ENCODE measurements at places on chromosomes 13 and 19.

DNA sequence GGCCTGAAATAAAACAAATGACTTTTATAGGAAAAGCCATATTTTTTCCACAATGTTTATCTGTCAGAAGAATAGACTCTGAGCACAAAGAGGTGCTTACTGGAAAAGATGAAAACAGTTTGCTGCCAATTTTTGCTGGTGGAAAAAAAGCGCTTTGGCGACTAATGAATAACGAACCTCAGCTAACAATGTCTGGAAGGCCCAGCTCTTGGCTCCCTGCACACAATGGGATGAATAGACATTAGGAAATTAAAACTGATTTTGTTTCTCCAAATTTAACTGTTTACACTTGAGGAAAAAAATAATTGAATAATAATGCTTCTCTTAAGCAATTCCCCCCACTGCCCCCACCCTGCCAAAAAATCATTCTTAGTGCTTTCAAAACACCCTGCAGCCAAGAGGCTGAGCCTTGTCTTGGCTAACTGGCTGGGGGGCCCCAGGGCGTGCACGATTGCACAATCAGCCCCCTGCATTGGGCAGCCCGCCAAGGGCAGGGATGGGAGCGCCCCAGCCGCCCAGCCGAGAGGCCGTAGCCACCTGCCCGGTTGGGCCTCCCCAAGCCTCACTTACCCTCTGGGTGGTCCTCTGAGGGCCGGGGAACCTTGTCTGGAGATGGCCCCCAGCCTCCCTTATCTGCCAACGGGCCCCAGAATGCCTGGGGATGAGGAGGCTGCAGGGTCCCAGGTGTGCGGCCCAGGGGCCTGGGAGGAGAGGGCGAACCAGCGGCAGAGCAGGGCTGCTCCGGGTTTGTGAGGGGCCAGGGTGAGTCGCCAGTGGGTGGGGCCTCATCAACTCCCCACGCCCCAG, 16.8 kb downstream of the CEBPG start:
- DNase-seq = no peak

DNA sequence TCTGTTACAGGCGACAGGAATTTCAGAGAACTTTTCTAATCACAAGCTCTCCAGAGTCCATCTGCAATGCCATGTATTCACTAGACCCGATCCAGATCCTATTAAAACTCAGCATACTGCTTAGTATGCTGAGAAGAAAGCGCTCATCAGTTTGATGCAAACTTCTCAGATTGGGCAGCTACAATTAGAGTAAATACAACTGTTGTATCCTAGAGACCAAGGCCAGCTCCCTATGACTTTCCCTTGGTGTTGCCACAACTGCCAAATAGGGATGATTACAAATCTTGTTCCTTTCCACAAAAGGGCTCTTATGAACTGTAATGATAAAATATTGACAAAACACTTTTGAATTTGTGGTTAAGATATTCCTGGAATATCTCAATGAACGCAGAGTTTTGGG, 191.2 kb downstream of the SPRY2 start:
- DNase-seq = no peak

DNA sequence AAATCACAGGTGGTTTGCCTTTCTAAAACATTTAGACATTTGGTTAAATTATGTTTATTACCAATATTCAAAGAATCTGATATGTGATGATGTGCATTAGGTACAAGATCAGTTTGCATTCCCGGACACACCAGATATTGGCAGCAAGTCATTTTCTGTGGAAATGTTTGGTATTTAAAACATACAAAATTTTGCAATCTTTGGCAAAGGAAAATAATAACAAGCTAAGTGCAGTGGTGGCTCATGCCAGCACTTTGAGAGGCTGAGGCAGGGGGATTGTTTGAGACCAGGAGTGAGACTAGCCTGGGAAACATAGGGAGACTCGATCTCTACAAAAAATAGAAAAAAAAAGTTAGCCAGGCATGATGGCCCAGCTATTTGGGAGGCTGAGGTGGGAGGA, 29.1 kb upstream of the TSC22D1 start:
- DNase-seq = no peak

DNA sequence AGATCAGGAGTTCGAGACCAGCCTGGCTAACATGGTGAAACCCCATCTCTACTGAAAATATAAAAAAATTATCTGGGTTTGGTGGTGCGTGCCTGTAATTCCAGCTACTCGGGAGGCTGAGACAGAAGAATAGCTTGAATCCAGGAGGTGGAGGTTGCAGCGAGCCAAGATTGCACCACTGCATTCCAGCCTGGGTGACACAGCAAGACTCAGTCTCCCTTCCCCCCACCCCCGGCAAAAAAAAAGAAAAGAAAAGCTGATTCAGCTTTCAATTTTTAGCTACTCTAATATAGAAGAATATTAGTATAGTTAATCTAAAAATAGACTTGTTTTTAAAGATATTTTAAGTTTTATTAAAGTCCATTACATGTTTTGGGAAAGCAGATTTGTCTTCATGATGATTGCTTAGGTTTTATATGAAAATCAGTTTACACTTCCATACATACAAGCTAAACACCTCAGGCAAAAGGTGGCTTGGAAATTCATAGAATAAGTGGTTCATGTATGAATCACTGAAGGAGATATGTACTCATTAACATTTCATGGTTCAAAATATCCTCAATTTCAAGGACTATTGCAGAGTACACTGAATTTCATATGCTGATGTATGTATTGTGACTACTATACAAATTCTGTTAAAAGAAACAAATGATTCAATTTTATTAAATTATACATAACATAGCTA, 165.2 kb downstream of the TDRD3 start:
- no peak for DNase-seq

DNA sequence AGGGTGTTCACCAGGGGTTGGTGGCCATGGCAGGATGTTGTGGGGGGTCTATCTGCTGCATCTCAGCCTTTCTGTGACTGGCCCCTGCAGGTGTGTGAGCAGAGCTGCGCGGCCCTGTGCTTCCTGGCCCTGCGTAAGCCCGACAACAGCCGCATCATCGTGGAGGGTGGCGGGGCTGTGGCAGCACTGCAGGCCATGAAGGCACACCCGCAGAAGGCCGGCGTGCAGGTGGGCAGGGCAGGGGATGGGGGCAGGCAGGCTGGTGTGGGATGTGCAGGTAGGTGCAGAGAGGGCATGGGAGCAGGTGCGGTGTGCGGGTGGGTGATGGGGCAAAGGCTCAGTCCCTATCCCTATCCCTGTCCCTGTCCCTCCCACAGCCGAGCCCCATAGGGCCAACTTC, 8.1 kb upstream of the SLC25A42 start:
- DNase-seq = no peak

GRCh38 chr13:47890146-47890814, 110.8 kb downstream of the SUCLA2 start:
- DNase-seq = no peak

GRCh38 chr13:87810391-87810801, 139.2 kb downstream of the SLITRK5 start:
- no peak for DNase-seq

DNA sequence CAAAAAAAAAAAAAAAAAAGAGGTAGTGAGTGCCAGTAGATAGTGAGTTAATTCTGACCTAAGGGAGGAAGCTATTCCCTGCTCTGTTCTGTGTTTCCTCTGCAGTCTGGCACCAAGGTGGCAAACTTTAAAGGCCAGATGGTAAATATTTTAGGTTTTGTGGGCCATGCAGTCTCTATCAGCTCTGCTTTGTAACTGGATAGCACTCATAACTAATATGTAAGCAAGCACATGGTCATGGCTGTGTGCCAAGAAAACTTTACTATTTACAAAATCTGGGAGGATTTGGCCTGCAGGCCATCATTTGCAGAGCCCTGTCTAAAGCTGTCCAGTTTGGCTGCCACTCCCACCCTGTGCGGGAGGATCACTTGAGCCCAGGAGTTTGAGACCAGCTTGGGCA, 4.3 kb downstream of the PIN1 start:
- no peak for DNase-seq

GRCh38 chr19:2702170-2703076, at the start of gene GNG7:
GNG7 (minus strand) TSS chr19:2702694; CDS start chr19:2520688, 182,006 bp downstream.
- DNase-seq = no peak

GRCh38 chr19:50406829-50407228, 11.9 kb upstream of the SPIB start:
- DNase-seq = no peak

GRCh38 chr13:78689011-78689410, 30.1 kb upstream of the OBI1 start:
- no peak for DNase-seq

GRCh38 chr13:26213982-26214381, 8.1 kb downstream of the RNF6 start:
- DNase-seq = no peak

- DNase-seq = no peak
Measured at GRCh38 chr13:85508683-85509329, 290.4 kb downstream of the SLITRK6 start.

- DNase-seq = no peak
Measured at GRCh38 chr19:800360-801029, 3.2 kb downstream of the PTBP1 start.

DNA sequence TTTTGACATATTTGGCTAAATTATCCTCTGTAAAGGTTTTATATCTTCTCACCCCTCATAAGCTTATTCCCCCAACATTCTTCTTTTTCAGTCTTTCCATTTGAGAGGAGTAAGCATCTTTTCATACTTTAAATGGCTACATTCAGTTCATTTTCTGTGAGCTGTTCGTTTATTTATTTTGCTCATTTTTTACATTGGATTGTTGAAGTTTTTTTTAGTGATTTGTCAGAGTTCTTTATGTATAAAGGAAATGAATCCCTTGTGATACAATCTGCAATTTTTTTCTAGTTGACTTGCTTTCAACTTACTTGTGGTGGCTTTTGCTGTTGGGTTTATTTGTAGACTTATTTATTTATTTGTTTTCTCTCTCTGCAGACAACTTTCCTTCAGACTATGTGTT, 250.3 kb downstream of the DLEU7 start:
- DNase-seq = no peak

GRCh38 chr19:32901504-32902161, 32.1 kb upstream of the SLC7A9 start:
- no peak for DNase-seq

- no peak for DNase-seq
Measured at GRCh38 chr19:16067205-16067938, 8.9 kb upstream of the TPM4 start.

DNA sequence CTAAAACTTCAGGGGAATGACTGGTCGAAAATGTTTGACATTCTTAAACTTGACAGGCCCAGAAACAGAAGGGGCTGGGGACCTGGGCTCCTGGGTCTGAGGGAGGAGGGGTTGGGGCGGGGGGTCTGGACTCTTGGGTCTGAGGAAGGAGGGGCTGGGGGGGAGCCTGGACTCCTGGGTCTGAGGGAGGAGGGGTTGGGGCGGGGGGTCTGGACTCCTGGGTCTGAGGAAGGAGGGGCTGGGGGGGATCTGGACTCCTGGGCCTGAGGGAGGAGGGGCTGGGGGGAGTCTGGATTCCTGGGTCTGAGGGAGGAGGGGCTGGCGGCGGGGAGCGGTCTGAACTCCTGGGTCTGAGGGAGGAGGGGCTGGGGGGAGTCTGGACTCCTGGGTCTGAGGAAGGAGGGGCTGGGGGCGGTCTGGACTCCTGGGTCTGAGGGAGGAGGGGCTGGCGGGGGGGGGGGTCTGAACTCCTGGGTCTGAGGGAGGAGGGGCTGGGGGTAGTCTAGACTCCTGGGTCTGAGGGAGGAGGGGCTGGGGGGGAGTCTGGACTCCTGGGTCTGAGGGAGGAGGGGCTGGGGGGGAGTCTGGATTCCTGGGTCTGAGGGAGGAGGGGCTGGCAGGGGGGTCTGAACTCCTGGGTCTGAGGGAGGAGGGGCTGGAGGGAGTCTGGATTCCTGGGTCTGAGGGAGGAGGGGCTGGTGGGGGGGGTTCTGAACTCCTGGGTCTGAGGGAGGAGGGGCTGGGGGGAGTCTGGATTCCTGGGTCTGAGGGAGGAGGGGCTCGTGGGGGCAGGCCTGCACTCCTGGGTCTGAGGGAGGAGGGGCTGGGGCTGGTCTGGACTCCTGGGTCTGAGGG, 5.5 kb upstream of the KLK6 start:
- DNase-seq = no peak

DNA sequence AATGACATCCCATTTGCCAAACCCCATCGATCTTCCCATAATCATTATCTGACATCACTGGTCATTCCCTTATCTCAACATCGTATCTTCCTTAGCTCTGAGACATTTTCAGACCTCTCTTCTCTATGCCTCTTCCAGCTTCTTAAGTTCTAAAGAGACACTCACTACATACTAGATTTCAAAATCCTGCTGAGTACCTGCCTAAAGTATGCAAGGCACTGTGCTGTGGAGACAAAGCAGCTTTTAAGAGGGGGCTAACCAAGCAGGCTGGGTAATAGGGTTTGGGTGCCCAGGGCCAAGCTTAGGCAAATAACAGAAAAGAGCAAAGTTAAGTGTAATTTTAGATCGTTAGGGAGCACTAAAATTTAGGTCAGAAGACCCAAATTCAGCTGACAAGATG, 3.4 kb upstream of the POMP start:
- no peak for DNase-seq

- no peak for DNase-seq
Measured at GRCh38 chr13:42014119-42014518, 34.3 kb upstream of the DGKH start.

DNA sequence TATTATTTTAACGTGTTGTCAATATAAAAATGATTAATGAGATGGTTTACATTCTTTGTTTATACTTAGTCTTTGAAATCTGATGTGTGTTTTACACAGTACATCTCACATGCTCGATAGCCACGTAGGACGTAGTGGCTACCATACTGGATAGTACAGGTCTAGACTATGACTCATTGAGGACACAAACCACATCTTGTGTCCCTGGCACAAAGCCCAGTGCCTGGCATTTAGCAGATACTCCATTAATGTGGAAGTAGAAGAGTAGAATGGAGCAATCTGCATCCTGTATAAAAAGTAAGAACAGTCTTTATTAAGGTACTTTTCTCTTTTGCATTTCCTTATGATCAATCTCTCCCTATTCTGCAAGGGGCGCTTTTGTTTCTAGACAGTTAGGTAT, 49.0 kb upstream of the FRY start:
- no peak for DNase-seq

DNA sequence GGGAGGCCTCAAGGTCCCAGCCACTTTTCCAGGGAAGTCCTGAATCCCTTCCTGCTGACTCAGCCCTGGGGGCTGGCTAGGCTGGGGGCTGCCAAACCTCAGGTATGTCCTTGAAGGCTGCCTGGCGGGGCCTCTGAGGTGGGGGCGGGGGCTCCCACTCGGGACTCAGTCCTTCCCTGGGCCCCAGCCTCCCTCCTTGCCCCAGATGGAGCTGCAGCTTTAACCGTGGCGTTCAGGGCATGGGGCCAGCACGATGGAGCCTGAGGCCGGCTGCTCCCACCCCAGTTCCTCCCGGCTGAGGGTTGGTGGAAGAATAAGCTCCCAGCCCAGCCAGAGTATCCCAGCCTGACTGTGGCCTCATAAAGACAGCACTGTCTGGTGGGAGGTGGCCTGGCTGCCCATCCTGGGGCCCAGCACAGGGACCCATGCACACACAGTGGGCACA, 12.4 kb downstream of the CILP2 start:
- no peak for DNase-seq

GRCh38 chr13:42272804-42273175, 838 bp downstream of the AKAP11 start:
- DNase-seq = no peak

Measured in vagina (tissue), 2 donors.